ENCODE measurements at places on chromosomes 6 and 20.

- DNase-seq: peak; percentile 75
These were observed 205.9 kb upstream of the TAB2 start for GRCh38 chr6:149111556-149112115.

DNA sequence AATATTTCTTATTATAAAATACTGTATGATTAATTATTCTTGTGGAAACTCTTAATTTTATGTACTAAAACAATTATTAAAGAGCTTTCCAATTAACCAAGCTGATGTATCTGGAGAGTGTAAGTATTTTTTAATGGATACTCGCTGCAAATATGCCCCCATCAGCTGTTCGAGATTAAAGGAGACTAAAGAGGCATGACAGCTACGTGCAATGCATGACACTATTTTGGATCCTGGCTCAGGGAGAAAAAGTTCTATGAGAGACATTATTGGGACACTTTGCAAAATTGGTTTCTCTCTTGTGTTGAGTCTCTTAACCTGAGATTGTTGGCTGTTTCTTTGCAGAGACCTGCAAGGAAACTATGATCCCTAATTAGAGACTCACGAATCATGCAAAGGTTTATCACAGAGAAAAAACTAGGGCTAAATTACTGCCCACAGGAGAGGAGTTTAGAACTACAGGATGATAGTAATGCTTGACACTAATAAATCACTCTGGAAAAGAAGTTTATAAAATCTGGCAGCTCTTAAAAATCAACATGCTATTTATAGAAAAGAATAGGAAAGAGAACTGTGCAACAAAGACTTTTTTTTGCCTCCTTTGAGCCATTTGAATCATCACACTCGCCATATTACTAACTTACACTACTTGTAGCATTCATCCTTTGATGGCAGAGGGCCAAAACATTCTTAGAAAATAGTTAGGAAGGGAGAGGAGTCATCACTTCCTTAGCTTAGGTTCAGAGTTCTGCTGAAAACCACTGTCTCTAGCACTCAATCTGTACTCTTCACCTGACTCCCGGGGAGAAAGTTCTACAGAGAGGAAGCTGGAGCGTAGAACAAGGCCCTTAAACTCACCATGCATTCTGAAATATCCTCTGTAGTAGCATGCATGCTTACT lies 25.3 kb downstream of the NRN1 start:
- DNase-seq: peak; percentile 48

DNA sequence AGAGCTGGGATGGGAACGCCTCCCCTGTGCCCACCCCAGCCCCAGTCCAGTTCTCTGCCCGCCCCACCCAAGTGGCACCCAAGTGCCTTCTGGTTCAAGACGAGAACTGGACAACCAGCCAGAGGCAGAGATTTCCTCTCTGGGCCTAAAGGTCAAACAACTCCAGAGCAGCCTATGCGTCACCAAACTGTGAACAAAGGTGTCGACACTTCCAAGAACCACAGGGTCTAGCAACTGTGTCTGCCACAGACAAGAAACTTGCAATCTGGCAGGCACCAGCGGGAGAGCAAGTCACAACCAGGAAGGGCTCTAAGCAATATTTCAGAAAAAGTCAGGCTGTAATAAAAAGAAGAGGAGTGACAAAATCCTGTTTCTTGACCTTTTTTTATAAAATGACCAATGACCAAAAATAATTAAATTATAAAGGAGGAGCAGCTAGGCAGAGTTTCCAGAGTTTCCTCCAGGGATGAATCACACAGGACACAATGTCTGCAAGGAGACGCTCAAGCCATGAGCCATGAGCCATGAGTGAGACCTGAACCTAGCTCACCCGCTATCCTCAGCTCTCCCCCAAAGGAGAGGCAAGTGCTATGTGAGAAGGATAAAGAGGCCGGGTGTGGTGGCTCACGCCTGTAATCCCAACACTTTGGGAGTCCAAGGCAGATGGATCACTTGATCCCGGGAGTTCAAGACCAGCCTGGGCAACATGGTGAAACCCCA lies 11.1 kb downstream of the EDEM2 start:
- DNase-seq: peak; percentile 59

DNA sequence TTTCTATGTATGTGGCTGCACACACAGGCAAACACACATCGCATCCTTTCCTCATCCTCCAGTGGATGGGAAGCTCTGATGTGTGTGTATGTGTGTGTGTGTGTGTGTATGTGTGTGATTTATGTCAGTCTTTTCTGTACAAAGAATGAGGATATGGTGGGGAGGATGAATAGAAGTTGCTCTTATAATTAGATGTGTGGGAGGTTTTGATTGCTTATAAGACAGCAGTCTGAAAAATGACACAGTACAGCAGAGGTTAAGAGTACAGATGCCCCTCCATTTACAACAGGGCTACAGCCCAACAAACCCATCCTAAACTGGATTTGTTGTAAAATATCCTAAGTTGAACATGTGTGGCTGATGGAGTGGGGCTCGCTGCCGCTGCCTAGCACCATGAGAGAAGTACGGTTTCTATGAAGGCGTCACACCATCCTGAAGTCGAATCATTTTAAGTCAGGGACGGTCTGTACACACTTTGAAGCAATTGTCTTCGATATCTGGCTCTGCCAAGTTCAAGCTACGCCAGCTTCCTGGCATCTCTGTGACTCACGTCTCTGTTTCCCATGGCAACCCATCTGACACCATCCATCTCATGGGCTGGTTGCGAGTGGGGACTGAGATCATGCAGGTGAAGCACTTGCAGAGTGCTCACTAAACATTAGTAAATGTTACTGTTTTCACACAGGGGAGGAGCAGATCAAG lies 252.6 kb downstream of the MYLK4 start:
- no peak for DNase-seq

DNA sequence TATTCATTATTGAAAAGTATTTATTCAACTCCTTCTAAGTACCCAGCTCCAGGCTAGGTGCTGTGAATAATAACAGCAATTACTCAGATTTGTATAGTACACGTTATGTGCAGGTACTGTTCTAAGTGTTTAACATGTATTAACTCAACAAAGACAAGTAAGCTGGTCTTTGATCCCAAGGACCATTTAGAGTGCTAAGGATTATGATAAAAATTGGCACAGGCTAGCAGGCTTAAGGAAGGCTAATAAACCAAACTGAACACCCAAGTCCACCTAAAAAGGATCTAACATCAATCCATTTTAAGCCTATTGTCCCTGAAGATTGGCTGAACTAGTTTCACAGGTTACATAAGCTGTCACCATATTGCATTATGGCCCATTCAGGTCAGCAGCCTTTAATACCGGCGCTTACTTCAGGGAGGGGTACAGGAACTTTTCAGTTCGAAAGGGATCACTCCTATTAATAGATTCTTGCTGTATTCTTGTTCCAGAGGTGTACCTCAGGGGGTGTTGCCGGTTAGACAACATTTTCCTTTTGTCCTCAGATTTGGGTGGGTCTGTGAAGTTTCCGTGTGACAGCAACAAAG lies 99.0 kb upstream of the GMDS start:
- no peak for DNase-seq

- DNase-seq: no peak
These were observed 16.9 kb upstream of the RFPL4B start for GRCh38 chr6:112330071-112330878.

- no peak for DNase-seq
These were observed 91.4 kb upstream of the AFDN start for GRCh38 chr6:167735084-167735950.

DNA sequence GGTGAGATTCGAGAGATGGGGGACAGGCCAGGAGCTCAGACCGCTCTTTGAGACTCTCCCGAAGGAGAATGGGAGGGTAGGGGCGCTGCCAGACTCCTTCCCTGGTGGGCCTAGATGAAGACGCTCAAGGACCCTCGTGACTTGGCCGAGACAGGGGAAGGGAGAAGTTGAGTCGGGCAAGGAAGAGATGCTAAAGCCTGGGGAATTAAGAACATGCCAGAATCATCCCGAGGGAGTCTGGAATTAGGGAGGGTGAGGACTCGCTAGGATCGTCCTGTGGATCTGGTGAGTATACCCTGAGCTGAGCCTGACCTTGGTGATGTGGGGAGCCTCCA lies 529 bp downstream of the UBE2C start:
- DNase-seq: no peak

- no peak for DNase-seq
These were observed at the start of gene TOX2 for GRCh38 chr20:43914311-43915210. Gene TOX2, plus strand, starts transcription at chr20:43914852. Its CDS starts 40 bp downstream, at chr20:43914892.

GRCh38 chr6:149340200-149340599 lies 22.7 kb downstream of the TAB2 start:
- DNase-seq: no peak

DNA sequence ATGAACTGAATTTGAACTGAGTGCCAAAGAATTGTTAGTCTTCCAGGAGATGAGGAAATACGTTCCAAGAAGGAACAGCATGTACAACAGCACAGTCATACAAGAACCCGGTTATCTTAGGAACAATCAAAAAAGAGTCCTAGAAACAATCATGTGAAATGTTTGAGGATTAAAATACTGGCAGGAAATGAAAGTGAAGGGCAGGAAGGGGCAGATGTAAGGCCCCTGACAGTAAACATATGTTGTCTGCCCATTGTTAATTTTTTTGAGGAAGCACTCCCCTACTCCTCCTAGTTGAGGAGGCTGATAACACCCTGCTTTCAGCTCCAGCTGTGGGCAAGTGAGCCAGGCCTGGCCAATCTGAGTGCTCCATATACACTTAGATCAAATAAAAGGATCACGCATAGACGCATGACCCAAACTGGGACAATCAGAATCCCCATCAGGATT lies 220.9 kb downstream of the HACE1 start:
- peak; percentile 2 for DNase-seq

- no peak for DNase-seq
These were observed 44.1 kb downstream of the BEND6 start for GRCh38 chr6:56999049-56999448.

DNA sequence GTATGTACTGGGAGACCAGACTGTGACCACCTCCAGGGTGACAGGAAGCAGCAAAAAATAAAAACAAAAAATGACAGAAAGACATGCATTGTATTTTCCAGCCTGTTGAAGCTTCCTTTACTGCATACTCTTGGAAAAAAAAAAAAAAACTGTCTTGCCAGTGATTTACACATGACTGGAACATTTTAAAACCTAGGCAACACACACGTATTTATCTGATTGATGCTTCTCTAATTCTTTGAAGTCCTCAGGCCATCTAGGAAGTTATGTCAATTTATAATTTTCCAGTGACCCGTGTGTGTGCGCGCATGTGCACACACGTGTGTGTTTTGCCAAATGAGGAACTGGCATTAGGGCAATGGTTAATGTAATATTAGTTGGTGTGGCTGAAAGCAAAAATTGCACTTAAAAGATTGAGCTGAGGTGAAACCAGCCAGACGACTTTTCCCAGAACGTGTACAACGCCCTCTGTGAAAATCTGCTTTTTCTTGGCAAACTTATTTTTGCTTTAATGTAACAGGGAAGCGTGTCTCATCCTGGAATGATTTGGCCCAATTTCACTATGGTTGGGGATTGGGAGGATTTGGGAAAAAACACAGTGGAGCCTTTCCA lies 315.2 kb downstream of the TFAP2A start:
- DNase-seq: peak; percentile 43

DNA sequence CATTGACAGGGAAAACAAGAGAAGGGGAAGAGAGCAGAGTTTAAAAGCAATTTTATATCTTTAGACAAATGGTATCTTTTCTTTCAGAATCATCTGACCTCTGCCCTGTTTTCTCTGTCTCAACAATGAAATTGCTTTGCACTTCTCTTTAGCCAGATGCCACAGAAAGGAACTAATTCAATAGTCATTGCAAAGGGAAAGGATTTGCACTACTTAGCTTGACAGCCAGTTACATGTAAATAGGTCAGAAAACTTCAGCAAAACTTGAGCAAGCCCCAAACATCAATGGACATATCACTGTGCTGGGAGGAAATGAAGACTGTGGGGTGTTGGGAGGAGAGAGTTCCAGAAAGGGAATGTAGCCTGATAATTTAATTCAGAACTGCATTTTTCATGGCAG lies 181.3 kb upstream of the FAM83B start:
- no peak for DNase-seq

DNA sequence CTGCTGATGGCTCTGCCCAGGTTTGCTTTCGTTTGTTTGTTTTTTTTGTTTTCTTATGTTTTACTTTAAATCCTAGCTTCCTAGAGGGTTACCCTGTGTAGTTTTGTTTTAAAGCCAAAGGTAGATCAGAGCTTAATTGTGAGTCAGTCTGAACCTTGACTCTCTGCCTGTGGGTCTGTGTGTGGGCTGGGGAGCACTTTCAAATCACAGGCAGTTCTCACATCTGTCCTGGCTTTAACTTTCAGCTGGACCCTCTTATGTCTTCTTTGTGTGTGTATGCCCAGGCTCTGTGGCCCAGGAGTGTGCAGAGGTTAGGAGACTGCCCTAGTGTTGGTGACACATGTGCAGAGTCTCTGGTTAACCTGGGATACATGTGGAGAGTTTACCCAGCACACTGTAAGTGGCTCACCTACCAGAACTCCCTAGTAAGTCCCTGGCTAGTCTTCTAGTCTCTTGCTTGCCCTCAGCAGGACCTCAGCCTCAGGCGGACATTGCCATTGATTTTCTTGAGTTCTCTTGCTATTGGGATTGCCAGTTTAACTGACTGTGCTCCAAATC lies 19.0 kb downstream of the HIVEP1 start:
- DNase-seq: no peak

DNA sequence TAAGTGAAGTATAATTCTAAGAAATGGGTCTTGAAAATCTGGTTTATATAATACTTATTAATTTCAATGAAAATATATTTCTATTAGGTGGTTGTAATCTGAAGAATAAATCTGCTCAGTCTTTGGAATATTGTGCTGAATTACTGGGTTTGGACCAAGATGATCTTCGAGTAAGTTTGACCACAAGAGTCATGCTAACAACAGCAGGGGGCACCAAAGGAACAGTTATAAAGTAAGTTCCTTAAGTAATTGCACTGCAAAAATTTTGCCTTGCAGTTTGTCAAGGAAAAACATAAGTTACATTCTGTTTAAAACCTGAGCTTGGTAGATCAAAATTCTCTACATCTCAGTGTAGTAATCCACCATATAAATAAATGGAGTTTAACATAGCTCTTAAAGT lies 106.0 kb downstream of the MYO6 start:
- peak; percentile 54 for DNase-seq

- DNase-seq: no peak
These were observed 52.7 kb downstream of the TRAF3IP2 start for GRCh38 chr6:111552958-111553357.

- DNase-seq: peak; percentile 95
These were observed 37.5 kb downstream of the NOX3 start for GRCh38 chr6:155418017-155418761.

DNA sequence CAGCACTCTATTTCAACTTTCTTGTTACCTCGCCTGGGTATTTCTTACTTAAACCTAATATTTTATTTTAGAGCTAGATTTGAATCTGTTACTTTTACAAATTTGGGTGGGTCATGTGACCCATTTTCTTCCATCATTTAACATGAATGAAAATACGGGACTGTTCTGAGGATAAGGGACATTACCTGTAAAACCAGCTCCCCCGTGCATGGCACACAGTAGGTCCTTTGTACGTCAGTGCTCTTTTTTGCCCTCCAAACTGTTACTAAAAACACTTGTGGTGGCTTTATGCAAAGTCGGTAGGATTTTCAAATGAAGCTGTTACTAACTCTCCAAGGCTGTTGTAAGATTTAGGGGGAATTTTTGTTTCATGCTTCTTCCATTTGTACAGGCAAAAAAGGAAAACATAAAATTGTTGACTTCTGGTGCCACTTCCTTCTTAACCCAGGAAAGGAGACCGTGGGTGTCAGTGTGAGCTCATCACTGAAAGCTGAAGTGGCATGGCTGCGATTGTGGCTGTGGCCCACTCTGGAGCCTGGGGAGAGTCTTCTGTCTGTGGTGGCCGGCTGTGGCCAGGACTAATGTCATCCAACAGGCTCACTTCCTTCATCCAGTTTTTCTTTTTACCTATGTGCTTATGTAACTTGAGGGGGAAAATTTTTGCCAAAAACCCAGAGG lies 40.2 kb upstream of the PXDC1 start:
- peak; percentile 97 for DNase-seq

- DNase-seq: no peak
These were observed 20.6 kb upstream of the CST3 start for GRCh38 chr20:23658336-23658735.
